ENCODE measurements at places on chromosomes 5 and 9. TPM values are rescaled to one million over a fixed set of nuclear protein-coding genes. Genes with fewer than 3 reads are reported as not detected.
A peak's percentile ranks its signal among the peaks of the same experiment; 100 is the strongest.

Gene MEIKIN
- not detected for total RNA-seq

DNA sequence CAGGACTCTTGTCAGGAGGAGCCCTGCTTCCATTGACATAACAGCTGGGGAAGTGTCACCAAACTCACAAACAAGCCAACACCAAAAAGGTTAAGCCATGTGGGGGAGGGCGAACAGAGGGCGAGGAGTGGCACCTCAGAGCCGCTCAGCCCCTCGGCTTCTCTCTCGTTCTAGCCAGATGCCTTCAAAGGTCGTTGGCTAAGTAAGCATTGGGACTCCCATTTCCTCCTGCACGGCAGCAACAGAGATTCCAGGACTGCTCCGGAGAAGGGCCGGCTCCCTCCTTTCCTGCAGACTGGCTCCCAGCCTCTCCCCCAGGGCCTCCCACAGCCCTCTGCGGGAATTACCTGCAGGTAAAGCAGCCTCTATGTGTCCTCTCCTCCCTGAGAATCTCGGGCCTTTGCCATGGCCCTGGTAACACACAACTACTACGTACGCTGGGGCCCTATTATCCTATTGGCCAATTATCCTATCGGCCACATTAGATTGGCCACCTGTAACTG, 52.1 kb upstream of the RNU6ATAC start:
- no peak for DNase-seq

DNA sequence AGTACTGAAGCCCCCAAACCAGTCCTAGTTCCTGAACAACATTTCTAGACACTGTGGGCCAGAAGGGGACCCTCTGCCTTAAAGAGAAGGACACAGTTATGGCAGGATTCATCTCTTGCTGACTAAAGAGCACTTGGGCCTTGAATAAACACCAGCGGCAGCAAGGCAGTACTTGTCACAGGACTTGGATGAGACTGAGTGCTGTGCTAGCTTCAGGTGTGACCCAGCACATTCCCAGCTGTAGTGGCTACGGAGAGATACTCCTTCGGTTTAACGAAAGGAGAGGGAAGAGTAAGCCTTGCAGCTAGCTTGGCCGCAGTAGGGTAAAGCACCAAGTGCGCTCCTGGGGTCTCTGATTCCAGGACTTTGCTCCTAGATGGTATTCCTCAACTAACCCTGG, 10.9 kb upstream of the STX17 start:
- DNase-seq: no peak

DNA sequence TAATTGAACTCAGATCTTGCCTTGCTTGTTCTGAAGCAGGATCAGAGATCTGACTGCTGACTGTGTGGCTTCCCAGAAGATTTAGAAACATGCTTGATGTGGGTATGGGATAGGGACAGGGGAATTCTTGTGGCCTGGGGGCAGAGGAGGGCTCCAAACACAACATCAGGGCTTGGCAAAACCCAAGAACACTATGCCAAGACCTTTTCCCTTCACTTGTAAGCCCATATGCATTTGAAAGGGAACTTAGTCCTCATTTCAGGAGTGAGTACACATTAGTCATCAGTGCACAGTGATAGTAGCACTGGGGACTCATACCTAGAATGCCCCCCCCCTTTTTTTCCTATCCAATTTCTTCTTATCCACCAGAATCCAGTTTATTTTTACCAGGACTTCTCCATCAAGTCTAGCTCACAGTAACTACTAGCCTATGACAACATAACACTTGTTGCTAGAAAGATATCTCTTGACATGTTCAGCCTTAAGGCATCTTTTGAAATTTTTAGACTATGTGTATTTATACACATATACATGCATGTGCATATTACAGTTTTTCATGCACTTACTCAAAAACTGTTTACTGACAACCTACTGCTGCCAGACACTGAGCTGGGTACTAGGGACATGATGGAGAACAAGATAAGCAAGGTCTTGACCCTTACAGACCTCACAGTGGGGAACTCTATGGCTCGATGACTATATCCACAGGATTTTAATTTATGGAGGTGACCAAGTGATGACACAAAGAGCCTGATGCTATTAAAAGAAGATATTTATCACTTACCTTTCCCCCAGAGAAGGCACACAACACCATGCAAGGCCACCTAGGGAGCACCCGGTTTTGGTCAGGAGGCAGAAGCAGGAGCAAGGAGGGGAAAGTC, 158.3 kb upstream of the MAP3K1 start:
- DNase-seq: no peak

- no peak for DNase-seq
These were observed 22.2 kb downstream of the RCL1 start for GRCh38 chr9:4814913-4815312.

- DNase-seq: no peak
These were observed 103.2 kb upstream of the ELL2 start for GRCh38 chr5:96064877-96065276.

GRCh38 chr5:141762790-141763368, 80.8 kb upstream of the ARAP3 start:
- DNase-seq: no peak

DNA sequence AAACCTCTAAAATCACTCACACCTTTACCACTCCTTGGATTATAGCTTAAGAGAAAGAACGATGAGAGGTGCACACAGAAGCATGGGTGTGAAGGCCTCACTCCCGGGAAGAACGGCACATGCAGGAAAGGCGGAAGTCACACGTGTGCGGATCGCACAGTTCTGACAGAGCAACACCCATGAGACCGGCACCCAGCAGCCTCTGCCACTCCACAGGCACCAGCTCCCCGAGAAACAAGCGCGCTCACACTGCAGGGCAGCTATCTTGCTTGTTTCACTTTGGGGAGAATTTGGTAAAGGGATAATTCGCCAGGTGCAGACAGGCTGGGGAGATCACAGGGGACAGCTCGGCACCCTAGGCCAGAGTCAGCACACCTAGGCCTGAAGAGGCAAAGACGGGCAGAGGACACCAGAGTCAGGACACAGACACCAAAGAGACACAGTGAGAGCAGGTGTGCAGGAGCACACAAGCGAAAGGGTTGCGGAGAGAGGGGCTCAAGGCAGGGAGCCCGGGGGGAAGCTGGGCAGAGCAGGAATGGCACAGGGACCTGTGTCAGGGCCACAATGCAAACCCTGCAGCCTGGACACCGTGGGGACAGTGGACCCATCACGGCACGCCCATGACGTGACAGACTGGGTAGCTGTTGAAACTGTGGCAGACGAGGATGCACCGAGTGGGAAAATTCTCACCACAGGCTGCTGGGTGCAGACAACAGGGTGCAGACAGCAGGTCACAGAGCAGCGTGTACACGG, 81.7 kb downstream of the CAMSAP1 start:
- no peak for DNase-seq

Gene PCDHB6
- total RNA-seq: 0.12 TPM

DNA sequence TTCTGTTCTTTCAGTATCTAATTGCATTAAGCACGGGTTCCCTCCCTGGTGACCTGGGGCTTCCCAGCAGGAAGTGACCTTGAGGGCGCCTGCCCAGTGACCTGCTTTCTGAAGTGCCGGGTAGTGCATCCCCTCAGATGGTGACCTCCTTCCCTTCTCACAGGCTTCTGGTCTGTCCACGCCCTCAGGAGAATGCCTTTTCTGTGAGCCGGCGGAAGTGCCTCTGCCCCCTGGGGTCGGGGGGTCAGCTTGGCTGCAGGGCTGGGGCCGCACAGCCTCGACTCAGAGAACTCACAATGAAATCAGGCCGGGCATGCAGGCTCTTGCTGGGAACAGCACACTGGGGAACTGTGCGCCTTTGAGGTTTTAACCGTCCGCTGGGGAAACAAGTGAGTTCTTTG, 124.5 kb upstream of the PHYKPL start:
- DNase-seq: no peak

DNA sequence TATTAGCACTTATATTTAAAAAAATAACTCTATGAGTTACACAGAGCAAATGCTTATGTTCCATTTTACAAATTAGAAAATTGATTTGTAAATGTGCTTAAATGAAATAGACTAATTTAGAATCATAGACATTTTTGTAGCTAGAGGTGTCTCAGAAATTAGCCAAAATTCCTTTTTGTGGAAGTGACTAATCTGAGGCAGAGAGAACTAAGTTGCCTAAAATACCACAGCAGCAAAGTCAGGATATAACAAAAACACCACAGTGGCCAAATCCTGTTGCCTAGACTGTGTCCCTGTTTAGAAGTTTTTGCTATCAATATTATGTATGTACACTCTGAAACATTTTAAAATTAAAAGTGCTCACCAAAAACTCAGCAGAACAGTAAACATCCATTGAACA, 18.7 kb downstream of the ADAMTSL1 start:
- DNase-seq: no peak

DNA sequence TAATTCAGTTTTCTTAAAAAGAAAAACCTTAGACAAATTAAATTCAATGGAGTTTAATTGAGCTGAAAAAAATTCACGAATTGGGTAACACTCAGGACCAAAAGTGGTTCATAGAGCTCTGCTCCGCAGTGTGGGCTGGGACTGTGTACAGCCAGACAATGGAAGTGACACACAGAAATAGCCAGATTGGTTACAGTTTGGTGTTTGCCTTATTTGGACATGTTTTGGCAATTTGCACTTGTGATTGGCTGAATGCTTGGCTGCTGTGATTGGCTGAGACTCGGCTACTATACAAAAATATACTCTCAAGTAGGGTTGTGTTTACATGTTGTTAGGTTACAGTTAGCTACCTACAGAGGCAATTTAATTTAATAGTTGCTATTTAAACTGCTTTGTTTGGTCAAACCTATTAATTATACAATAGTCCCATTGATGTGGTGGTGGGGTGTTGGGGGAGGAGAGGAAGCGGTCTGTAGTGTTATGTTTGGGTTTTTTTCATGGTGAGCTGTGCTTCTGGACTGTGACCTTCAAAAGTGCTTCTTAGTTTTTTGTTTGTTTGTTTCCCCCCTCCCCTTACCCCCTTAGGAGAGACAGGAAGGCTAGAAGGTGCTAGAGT, 95.2 kb downstream of the CNTLN start:
- DNase-seq: no peak

- DNase-seq: peak; percentile 82
These were observed 36.7 kb downstream of the MTREX start for GRCh38 chr5:55344392-55344992.

Gene NDST1
- total RNA-seq: 81.4 TPM

GRCh38 chr5:151092762-151093161, 11.9 kb upstream of the TNIP1 start:
- DNase-seq: no peak

- DNase-seq: no peak
These were observed 725 bp downstream of the NDUFB6 start for GRCh38 chr9:32571969-32572899.

DNA sequence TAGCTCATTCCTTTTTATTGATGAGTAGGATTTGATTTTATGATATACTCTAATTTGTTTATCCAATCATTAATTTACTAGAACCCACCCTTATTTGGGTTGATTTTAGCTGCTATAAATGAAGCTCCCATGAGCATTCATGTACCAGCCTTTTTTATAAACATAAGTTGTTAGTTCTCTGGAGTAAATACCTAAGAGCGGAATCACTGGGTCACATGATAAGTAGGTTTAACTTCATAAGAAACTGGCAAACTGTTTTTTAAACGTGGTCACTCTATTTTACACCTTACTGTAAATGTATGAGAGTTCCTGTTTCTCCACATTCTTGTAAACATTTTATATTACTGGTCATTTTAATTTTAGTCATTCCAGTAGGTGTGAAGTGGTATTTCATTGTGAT, 364.6 kb downstream of the NPR3 start:
- no peak for DNase-seq

Gene CHSY3
- total RNA-seq: 2.5 TPM

DNA sequence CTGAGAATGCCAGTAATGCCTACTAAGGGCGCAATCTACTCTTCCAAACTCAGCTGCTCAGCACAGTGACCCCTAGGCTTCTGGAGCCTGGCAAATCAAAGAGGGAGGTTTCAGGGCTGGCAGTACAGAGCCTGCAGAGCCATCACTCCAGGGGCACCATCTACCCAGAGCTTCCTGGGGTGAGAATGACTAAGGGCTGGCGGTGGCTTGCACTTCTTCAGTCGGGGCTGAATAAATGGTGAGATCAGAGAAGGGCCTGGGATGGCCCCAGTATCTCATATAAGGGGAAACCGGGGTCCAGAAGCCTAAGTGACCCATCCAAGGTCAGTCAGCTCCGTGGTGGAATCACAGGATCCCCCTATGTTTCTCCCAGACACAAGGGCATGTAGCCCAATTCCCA, 5.3 kb downstream of the SH3PXD2B start:
- no peak for DNase-seq

GRCh38 chr9:37430841-37431597, 8.5 kb downstream of the GRHPR start:
- DNase-seq: no peak

GRCh38 chr5:102875721-102876123, 120.6 kb downstream of the PAM start:
- DNase-seq: no peak

Gene FLT4
- total RNA-seq: 2.0 TPM

GRCh38 chr5:141760193-141760592, 78.2 kb upstream of the ARAP3 start:
- DNase-seq: no peak

Gene SLC45A2
- total RNA-seq: 0.82 TPM

Gene SPATA31A3
- not detected for total RNA-seq

DNA sequence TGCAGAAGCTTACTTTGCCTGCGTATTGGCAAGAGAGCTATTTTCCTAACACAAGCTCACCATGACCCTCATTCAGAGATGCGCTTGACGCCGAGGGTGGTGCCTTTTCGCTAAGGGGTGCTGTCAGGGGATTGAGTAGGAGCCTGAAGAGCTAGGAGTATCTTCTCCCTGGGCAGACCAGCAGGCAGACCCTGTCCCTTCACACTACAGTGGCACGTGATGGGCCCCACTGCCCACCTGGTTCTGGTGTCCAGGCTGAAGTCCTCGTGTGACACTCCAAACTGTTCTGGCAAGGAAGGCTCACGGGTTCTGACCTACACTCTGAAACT, 198.3 kb downstream of the AUH start:
- DNase-seq: no peak
